ENCODE measurements at places on chromosomes 7 and 10.

DNA sequence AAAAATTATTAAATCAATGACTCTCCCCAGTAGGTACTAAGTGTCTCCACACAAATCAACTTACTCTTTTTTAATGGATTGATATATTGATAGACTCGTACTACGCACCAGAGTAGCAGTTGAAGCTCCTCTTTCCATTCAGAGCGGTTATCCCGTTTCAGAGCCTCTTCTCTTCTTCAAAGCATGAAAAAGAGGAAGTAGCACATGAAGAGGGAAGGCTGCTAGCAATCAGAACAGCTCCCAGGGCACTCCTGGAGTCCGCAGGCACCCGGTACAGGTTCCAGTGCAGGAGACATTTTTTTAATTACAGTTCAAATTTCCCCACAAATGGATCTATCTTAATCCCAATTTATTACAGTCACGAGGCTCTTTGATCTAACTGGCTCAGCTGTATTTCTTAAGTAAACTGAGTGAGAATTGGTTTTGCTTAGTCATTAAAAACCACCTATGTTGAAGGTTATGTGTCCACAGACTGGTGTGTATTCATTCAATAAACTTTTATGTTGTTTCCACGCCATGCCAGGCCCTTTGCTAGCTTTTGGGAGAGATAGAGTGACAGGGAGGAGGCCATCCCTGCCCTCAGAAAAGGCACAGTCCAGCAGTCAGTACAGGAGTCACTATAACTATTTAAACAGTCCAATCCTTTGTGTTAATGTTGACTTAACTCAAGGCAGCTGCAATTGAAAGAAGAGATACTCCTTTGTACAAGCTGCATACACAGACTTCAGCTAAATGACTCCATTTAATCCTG lies 32.1 kb upstream of the CALN1 start:
- peak; percentile 16 for DNase-seq

DNA sequence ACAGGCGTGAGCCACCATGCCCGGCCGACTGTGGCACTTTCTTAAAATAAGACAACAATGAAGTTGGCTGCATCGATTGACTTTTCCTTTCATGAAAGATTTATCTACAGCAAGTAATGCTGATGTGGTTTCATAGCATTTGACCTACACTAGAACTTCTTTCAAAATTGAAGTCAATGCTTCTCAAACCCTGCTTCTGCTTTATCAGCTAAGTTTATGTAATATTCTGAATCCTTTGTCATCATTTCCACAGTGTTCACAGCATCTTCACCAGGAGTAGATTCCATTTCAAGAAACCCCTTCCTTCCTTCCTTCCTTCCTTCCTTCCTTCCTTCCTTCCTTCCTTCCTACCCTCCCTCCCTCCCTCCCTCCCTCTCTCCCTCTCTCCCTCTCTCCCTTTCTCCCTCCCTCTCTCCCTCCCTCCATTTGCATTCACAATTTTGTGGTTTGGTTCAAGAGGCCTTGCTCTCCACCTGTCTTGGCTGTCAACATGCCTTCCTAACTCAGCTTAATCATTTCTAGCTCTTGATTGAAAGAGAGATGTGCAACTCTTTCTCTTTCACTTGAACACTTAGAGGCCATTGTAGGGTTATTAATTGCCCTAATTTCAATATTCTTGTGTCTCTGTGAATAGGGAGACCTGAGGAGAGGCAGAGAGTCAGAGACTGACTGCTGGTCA lies 52.1 kb downstream of the HDAC9 start:
- no peak for DNase-seq

DNA sequence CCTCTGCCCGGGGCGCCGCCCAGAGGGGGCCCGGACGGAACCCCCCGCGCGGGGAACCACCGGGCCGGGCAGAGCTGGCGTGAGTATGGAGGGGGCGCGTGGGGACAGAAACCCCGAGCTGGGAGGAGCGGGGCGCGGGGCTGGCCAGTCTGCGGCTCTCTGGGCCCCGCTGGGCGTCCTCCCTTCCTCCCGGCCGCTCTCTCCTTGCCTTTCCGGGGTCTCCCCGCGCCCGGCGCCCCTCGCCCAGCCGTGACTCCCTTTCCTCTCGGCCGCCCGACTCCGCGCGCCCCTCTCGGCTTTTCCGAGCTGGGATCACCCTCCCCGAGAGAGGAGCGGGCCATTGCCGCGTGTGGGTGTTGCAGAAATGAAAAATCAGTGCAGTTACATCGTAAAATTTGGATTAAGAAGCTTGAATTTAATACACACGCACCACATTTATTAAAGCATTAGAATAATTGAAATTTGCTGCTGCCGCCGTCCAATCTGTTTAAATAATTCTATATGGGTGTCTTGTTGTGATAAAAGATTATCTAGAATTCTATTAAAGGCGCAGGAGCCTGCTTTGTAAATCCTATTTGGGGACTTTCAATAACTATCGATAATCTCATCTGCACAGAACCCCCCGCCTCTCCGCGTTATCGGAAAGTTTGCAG lies 9.1 kb downstream of the UNCX start:
- DNase-seq = no peak

- peak; percentile 76 for DNase-seq
These were observed 16.4 kb upstream of the OPALIN start for GRCh38 chr10:96374985-96375830.

- DNase-seq = peak; percentile 8
These were observed 90.9 kb downstream of the NEURL1 start for GRCh38 chr10:103584216-103585010.

DNA sequence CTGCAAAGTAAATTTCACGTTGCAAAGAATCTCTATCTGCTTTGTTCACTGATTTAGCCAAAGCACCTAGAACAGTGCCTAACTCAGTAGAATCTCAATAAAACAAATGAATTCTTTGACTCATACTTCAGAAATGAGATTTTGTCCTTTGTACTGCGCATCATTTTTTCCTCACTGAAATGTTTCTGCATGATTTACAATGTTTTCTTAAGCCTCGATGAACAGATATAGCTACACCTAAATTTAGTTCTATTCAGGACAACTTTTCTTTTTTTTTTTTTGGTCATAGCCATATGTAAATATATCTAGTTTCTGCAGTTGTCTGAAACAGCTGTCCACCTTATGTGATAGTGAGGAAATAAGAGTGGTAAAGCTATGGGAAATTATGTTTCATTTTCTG lies 15.3 kb downstream of the GNAT3 start:
- DNase-seq = no peak

DNA sequence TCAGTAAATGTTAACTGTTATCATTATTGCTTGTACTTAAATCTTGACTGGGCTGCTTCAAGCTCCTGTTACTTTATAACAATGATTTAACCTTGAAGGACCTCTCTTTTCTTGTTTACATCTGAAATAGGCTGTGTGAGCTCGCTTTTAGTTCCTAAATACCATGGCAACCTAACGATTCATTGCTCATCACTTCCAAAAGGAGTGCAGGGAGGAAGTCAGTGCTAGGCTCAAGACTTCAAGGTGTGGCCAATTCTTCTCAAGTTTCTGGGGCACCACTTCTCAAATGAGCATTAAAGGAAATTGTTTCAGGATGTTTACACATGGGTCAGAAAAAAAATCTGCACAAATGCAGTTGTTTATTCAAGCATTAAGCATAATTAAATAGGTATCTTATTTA lies 284.2 kb downstream of the MTERF1 start:
- no peak for DNase-seq

DNA sequence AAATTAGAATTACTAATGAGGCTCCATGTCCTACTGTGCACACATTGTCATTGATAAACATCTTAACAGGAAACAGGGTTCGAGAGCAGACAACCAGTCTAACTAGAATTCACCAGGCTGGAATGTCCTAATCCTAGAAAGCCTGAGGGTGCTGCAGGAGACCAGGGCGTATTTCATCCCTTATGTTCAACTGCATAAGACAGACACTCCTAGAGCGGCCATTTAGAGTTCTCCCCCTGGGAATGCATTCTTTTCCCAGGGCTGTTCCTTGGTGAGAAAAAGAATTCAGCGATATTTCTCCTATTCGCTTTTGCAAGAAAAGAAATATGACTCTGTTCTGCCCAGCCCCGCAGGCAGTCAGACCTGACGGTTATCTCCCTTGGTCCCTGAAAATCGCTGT lies 486.0 kb downstream of the REEP3 start:
- DNase-seq = no peak

DNA sequence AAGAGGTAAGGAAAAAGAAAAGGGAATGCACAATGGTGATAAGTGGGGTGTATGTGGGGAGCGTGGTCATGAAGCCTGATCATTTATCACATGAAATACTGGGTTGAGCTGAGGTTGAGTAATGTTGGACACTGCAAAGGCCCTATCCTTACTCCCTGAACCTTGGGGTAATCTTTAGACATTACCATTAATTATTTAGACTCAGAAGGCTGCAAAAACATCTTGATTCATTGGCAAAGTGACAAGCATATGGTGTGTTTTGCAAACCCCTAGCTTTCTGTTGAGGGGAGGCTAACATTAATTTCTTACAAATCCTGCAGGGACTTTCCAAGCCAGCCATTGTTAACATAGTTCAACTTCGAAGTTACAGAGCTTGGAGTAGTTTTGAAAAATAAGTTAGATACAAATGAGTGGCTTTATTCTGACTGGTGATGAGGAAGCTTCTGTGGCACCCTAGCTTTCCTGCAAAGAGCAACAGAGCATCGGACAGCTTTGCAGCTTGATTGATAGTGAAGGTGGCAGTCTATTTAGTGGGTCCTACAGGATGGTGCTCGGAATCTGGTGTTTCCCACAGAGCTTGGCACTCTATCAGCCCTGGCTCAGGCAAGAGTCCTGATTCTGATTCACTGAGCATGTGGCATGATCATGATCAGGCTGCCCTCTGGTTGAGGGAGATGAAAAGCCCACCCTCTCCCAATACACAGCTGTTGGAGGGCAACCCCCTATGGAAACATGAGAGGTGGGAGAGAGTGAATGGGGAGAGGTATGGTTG lies 153.7 kb upstream of the NPVF start:
- no peak for DNase-seq

DNA sequence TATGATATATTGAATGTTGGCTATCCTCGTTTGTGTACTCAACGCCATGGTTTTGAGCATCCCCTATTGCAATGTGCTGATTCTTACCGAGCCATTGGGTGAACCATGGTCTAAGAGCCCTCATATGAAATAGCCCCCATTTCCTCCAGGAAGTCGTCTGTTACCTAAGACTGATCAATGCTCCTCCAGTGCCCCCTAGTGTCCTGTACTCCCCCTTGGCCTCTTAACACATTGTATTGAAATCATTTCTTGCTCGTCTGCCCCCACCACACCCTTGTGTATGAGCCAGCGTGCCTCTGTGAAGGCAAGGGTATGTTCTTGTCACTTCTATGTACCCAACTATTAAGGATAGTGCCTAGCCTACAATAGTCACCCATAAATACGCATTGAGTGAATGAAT lies 11.2 kb upstream of the SLC35B4 start:
- peak; percentile 46 for DNase-seq

- DNase-seq = no peak
These were observed 45.6 kb downstream of the LBX1 start for GRCh38 chr10:101183458-101184183.

GRCh38 chr7:5218564-5219360 lies 28.7 kb downstream of the WIPI2 start:
- DNase-seq = no peak

GRCh38 chr10:127921753-127922145 lies 14.8 kb downstream of the PTPRE start:
- peak; percentile 16 for DNase-seq

DNA sequence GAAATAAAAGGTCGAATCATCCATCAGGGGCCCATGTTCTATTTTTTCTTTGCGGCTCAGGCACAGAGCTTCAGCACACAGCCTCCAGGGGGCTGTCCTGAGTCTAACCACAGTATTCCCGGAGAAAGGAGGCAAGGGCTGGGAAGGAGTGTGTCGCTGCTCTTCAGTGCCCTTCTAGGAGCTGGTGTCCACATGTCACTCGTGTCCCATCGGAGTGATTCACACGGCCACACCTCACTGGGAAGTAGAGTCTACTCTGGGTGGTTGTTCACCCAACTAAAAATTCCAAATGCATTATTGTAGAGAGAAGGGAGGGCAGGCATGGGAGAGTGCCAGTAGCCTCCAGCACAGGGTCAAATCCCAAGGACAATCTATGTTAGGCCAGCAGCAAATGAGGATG lies 114.8 kb upstream of the LANCL2 start:
- DNase-seq = no peak

GRCh38 chr7:77199013-77199966 lies at the start of gene FGL2:
FGL2 (minus strand) TSS chr7:77199819; CDS start chr7:77199793, 26 bp downstream.
- DNase-seq = no peak

DNA sequence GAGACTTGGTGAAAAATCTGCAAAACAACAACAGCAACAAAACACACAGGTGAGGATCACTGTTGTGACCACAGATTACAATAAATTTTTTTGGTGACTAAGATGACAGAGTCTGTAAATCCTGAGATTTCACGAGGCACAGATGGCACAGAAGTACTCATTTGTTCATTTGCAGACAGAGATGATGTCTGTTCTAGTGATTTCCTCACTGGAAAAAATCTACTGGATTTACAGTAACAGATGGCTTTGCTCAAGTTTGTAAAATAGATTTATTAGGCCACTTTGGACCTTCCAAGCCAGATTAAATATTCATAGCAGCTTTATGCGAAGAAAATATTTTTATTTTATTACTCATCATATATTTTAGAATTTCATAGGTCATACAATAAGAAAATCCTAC lies 113.5 kb upstream of the IL6 start:
- no peak for DNase-seq

- no peak for DNase-seq
These were observed 20.0 kb downstream of the THNSL1 start for GRCh38 chr10:25036381-25036780.

DNA sequence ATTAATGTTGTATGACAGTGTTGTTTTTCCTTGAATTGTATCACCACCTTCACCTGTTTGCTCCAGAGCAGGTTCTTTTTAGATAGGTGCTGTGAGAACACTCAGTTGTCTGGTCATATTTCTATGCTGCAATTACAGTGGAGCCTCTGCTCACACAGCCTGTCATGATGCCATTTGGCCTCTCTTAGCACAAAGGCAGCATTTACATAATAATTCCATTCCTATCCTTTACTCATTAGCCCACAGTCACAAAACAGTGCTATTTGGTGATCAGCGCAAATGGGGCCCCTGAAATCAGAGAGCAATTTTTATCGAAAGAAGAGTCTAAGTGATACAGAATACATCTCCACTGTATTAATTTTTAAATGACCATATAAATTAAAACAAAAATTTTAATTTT lies 13.8 kb upstream of the DGKI start:
- no peak for DNase-seq

- no peak for DNase-seq
These were observed 28.5 kb downstream of the MKLN1 start for GRCh38 chr7:131355917-131356777.

GRCh38 chr10:11424456-11425295 lies 186.8 kb downstream of the USP6NL start:
- peak; percentile 13 for DNase-seq
